Stimulated activated CD8-positive, alpha-beta memory T cell treated with anti-CD3 and anti-CD28 coated beads, Interleukin-4, amount 100 ng/mL, for 1 hour (primary cell): ENCODE measurements at places on chromosomes 7 and 10.

DNA sequence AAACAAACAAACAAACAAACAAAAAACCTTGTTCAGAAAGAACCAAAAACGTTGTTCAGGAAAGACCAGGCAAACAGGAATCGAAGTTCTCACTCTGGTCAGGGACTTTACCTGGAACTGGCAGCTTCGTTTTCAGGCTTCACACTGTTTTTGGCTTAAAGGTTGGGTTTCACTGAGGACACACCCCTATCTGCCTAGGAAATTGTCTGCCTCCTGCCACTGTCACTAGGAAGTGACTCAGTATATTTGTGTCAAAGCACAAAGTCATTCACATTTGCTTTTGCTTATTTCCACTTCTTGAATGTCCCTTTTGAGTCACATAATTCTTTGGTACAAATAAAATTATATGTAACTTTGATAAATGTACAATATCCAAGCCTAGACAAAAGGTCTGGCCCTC is 37.9 kb downstream of the PNLIPRP3 start:
- DNase-seq: no peak

DNA sequence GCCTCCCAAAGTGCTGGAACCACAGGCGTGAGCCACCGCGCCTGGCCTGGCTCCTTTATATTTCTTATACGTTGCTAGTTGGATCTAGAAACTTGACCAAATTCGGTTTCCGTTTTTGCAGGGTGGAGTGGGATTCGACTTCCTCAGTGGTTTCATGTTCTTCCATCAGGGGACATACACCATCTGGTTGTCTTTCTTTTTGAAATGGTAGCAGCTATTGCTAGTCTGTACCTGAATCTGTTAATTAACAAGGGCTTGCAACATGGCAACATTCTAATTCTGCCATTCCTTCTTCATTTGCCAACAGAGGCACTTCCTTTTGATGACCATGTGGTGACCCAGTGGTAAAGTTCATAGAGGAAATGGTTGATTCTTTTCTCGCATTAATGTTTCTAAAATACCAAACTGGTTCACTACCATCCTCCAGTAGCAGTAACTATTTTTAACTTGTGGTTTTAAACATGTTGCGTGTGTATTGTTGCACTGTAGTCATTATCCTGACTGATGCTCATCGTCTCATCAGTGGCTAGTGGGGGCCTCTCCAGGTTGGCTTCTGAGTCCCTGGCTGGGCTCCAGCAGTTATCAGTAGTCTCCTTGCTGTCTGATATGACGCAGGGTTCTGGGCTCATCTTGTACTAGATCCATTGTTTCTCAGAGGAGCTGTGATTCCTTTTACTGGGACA is 159.2 kb downstream of the RGS10 start:
- DNase-seq: no peak

DNA sequence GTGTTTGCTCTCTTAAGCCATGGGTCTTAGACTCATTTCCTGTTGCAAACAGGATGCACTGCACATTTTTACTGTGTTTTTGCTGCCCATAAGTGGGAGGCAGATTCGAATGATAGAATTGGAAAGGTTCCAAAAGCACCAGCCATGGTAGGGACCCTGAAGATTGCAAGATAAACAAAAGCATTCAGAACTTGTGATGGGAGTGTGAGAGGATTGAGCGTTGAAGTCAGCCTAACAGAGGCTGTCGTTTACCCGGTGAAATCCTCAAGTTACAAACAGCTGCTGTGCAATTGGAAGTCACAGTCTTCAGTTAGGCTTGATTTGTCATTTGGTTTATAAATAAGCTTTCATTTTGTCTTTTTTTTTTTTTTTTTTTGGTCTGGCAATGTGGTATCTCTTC is 192.7 kb upstream of the MKI67 start:
- DNase-seq: no peak

- DNase-seq: no peak
Observed at GRCh38 chr7:110854651-110855050, 236.3 kb upstream of the LRRN3 start.

- no peak for DNase-seq
Observed at GRCh38 chr10:12018438-12019282, 23.9 kb downstream of the UPF2 start.

DNA sequence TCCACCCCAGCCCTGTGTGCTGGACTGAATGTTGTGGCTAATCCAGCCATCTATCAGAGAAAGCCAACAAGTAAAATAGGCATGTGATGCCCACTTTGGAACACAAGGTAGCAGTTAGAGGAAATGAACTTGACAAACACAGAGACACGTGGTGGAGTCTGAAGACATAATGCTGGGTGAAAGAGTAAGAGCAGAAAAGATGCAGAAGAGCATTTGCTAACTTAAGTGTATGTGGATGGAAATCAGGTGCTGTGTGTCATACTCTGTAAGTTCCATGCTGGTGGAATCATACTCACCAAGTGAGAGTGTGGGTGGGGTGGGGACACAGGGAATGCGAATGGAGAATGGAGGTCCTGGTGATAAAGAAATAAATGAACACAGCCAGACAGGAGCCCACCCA is 22.8 kb downstream of the WDFY4 start:
- DNase-seq: no peak

DNA sequence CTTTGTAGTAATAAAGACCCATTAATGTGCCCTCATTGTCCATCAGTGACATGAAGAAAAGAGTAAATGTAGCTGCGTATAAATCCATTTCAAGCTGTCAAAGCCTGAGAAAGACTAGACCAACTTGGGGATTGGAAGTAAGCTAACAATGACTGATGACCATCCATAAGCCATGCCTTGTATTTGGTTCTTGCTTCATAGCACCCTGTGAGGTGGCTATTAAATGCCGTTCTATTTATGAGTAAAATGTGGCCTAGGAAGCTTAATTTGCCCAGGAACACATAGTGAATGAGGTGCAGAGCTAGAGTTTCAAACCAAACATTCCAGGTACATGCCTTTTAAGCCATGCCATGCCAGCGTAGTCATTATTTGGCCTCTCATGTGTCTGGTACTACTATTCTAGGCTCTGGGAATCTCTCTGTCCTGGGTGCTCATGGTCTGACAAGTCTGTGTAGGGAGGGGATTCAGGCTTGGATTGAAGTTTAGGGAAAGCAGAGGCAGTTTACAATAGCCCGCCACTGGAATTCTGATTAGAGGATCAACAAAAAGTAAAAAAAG is 92.1 kb downstream of the ZNF277 start:
- no peak for DNase-seq

- no peak for DNase-seq
Observed at GRCh38 chr7:132547821-132548220, 28.4 kb downstream of the PLXNA4 start.

DNA sequence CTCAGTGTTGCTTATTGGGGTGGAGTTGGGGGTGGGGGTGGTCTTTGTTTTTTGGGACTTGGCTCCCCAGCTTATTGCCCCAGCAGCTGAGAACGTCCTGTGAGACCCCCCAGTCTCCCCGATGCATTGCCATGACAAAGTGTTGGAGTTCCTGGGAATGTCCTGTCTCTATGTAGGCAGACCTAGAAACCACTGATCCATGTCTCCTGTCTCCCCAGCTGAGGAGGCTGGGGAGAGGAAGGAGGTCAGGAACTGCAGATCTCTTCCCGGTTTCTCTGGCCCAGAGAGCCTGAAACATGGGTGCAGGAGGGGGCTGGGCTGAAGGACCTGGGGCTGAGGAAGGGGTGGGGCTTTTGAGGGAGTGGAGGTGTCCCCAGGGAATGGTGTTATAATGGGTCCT is 80.2 kb upstream of the GTF2IRD1 start:
- no peak for DNase-seq

GRCh38 chr7:181738-182137 is 10.6 kb upstream of the FAM20C start:
- no peak for DNase-seq

DNA sequence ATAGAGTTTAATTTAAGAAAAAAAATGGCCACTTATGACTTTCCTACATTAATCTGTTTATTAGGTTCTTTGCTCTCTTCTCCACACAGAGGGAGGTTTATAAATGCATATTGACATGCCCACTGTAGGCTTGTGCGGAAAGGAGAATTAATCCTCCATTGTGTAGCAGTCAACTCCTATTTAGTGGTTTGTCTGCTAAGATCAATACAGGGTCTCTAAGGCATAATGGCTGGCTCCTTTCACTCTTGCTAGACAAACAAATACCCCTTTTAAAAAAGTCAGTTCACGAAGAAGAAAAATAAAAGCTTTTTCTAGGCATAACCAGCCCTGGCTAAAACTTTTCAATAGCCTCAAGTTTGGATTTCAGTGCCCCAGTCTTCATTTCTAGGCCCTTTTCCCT is 141.6 kb downstream of the TSPAN12 start:
- DNase-seq: no peak

DNA sequence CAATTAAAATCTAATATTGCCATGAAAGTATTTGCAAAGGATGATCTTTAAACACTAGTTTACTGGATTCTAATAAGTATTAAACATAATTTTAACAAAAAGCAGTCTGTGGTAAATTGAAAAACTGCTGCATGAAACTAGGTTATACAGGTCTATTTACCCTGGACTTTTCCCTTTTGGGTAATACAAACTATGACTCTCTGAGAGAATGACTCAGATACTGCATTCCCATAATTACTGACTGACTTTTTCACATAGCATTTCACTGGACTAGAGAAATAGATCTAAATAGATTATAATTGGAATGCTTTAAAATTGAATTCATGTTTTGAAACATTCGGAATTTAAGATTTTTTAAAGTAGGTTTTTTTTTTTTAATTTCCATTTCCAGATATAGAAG is 395.7 kb downstream of the THSD7A start:
- no peak for DNase-seq

GRCh38 chr7:134750083-134751062 is 29.1 kb upstream of the CALD1 start:
- peak; percentile 40 for DNase-seq

- peak; percentile 13 for DNase-seq
Observed at GRCh38 chr7:45026984-45027773, 27.2 kb downstream of the CCM2 start.

DNA sequence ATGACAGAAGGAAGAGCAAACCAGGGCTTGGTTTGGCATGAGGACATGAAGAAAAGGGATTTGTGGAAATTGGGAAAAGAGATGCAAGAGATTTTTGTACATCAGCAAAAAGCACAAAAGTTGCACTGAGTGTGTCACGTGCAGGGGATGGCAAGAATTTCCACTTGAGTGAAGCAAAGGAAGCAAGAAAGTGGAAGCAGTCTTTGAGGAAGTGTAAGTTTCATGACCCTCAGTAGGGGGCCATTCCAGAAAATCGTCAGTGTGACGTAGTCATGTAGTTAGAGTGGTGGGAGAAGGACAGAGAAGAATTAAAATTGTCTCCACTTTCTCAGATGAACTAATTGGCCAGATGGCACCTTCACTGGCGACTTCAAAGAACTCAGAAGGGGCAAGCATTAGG is 123.3 kb upstream of the FZD1 start:
- DNase-seq: no peak

- no peak for DNase-seq
Observed at GRCh38 chr7:120628251-120628650, 229.7 kb downstream of the TSPAN12 start.

GRCh38 chr10:47296156-47296894 is 3.7 kb upstream of the GDF10 start:
- DNase-seq: no peak
